ENCODE measurements at places on chromosomes 7 and 10.

- DNase-seq = no peak
These were observed 124.4 kb downstream of the ST7 start for GRCh38 chr7:117077658-117078057.

- DNase-seq = no peak
These were observed 72.3 kb downstream of the CCDC71L start for GRCh38 chr7:106588422-106589197.

GRCh38 chr10:48209241-48209640 is 65.3 kb downstream of the FRMPD2 start:
- DNase-seq = no peak

DNA sequence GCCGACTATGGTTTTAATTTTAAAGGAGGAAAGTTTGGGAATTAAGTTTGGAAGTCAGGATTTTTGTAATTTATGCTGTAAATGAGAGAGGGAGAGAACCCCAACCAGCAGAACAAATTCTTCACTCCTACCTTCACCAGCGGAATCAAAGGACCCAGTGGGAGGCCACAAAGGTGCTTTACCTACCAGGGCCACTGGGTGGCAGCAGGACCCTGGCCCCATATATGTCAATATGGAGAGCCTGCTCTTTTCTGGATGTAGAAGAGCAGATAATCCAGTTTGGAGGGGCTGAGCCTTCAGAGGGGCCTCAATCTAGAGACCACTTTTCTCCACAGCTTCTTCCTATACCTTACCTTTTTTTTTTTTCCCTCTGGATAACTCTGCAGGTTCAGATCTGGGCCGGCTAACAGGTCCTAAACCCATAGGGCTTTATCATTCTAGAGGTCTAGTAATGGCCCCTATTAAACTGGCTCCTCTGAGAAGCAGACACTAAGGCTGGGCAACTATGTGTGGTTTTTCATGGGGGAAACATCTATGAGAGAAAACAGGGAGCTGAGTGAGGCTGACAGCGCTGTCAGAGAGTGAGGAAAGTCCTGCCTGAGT is 8.5 kb upstream of the SCD start:
- DNase-seq = peak; percentile 65

DNA sequence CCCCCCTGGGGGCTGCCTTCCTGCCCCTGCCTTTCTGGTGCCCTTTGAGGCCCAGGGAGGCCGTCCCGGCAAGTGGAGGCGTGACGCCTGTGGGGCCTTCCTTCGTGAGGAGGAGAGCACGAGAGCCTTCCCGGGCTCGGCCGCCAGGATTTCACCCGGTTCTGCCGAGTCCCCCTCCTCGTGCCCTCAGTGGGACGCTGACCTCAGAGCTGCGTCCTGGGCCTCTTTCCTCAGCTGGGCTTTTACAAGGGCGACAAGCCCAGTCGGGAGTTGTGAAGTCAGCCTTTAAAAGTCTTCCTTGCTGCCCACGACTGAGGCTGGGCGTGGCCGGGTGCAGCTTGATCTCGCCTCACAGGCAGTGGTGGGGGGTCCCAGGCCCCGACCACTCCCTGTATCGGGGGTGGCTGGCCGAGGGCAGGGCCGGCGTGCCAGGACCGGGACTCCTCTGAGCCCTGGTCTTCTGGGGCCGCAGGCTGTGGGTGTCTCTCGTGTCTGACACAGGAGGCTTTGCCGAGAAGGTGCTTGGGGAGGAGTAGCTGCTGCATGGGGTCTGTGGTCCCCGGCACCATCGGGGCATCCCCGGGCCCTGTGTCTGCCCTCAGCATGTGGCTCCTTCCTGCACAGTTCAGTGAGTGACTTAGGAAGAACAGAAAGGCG is 41.8 kb downstream of the FAM20C start:
- DNase-seq = no peak

DNA sequence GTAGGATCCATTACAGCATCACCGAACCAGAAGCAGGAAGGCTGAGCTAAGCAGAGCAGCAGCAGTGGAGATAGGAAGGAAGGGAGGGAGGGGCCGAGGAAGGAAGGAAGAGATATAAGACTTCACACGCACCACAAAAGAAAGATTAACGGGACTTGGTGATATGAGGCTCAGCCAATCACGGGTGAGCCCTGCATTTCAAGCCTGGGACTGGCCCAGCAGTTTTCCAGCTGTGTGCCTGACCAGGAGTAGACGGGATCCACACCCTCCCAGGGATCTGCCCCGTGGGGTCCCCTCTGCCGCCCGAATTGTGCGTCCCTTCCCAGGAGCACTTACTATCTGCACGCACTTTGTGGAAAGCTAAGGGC is 16.2 kb downstream of the ATG9B start:
- peak; percentile 65 for DNase-seq

DNA sequence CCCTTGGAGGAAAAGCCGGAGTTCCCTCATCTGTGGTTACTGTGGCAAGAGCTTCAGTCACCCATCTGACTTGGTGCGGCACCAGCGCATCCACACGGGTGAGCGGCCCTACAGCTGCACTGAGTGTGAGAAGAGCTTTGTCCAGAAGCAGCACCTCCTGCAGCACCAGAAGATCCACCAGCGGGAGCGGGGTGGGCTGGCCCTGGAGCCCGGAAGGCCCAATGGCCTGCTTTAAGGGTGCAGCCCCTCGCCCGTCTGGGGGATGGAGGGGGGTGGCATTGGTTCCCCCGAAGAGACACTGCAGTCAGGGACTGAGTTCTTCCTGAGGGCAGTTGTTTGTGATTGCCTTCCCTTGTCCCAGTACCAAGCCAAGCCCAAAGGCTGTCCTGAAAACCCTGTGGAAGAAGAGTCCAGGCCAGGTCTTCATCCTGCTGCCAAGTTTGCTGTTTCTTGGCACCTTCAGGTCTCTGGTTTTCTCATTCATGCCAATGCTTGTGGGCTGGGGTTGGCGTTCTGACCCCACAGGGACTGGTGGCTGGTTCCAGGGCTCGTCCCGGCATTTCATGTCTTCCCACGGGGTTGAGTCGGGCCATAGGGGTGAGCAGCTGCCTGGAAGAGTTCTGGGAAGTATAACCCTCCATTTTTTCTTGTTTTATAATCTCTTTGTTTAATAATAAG is 7.7 kb upstream of the ZNF783 start:
- DNase-seq = no peak

DNA sequence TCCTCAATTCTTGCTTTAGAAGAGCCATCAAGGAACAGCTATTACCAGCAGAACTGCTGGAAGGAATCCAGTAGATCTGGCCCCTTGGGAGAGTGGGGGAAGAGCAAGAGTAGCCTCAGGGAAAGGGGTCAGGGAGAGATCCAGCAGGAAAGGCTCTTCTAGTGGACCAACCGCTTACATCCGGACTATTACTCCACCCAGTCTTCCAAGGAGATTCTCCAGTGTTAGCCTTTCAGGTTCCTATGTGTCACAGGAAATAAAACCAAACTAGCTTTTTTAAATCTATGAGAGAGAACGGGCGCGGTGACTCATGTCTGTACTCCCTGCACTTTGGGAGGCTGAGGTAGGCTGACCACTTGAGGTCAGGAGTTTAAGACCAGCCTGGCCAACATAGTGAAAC is 34.3 kb downstream of the TET1 start:
- no peak for DNase-seq

DNA sequence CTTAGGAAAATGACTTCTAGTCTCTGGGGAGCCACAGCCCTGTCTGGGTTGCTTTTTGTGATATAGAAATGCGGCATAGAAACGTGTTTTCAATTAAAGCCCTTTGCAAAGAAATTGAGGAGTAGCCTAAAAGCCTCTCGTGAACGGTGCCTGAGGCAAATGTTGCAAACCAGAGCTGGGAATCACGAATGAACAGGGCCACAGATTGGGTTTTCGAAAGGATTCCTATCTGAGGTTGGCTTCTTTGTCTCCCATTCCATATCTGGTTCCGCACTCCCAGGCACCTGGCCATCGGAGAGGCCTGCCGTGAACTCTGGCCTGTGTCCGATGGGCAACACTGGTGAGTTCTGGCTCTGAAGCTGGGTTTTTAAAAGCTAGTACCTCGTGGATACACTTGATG is 221.6 kb downstream of the TCF7L2 start:
- DNase-seq = no peak

- peak; percentile 82 for DNase-seq
These were observed 3.4 kb downstream of the H2BK1 start for GRCh38 chr7:151206914-151207313.

DNA sequence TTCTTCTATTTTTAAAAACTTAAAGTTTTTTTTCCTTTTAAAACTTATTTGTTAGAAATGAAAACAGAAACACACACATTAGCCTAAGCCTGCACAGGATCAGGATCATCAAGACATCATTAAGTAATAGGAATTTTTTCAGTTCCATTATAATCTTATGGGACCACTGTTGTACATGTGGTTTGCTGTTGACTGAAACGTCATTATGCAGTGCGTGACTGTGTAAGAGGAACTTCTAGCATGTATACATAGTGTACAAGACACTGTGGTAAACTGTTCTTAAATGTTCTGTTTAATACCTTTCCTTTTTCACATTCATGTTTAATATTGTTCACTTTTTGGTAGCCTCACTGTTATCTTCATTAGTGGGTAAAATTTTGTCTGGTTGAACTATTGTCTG is 12.1 kb downstream of the ENTPD7 start:
- no peak for DNase-seq

DNA sequence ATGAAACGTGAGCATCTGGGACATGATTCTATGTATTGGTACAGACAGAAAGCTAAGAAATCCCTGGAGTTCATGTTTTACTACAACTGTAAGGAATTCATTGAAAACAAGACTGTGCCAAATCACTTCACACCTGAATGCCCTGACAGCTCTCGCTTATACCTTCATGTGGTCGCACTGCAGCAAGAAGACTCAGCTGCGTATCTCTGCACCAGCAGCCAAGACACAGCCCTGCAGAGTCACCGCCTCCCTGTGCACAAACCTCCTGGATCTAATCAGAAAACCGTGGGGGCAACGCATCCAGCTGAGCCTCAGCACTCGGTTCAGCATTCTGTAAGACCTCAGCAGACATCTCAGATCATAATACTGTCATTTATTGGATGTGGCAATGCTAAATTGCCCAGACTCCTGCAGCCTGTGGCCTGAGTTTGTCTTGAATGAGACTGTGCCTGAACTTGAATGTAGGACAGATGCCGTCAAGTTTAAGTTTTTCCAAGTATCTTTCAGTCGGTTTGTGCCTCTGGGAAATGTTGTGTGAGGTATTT is 41.5 kb upstream of the PRSS58 start:
- no peak for DNase-seq

GRCh38 chr7:129615018-129615417 is 3.5 kb downstream of the NRF1 start:
- no peak for DNase-seq

DNA sequence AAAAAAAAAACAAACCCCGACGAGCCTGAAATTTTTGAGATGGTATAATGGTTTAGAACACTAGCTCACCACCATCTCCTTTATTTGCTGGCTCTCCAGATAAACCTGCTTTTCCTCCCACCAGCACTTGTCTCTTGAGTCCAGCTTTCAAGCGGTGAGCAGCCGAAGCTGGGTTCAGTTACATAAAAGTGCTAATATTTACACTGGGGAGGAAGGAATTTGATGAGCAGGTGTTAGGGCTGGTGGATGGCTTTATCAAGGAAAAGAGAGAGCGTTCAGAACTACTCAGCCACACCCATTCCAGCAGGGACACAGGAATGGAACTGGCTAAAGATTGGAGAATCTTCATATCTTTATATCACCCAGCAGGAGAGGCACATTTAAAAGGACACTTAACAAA is 6.6 kb upstream of the CALML3 start:
- no peak for DNase-seq

- no peak for DNase-seq
These were observed 97.5 kb downstream of the UBE2H start for GRCh38 chr7:129855234-129855673.

GRCh38 chr10:29806350-29806788 is 171.6 kb upstream of the SVIL start:
- no peak for DNase-seq

GRCh38 chr7:139451638-139452037 is 31.8 kb downstream of the KLRG2 start:
- no peak for DNase-seq

GRCh38 chr7:47350425-47350824 is 231.5 kb downstream of the TNS3 start:
- no peak for DNase-seq

Data from central memory CD4-positive, alpha-beta T cell (primary cell).